ENCODE measurements at places on chromosomes 3 and 15.

GRCh38 chr3:188239035-188239434 is 85.1 kb downstream of the LPP start:
- no peaks in the 10 kb centered on the region for H3K36me3 ChIP-seq
- H3K27ac ChIP-seq, result no peak overlapping the region
- no peak for DNase-seq
- no peaks in the 10 kb centered on the region for H3K27me3 ChIP-seq

- H3K27me3 ChIP-seq, result no peaks in the 10 kb centered on the region
- no peaks in the 10 kb centered on the region for H3K36me3 ChIP-seq
- no peak for DNase-seq
- H3K27ac ChIP-seq, result no peak overlapping the region
Observed at GRCh38 chr3:65995030-65995429, 43.7 kb downstream of the MAGI1 start.

DNA sequence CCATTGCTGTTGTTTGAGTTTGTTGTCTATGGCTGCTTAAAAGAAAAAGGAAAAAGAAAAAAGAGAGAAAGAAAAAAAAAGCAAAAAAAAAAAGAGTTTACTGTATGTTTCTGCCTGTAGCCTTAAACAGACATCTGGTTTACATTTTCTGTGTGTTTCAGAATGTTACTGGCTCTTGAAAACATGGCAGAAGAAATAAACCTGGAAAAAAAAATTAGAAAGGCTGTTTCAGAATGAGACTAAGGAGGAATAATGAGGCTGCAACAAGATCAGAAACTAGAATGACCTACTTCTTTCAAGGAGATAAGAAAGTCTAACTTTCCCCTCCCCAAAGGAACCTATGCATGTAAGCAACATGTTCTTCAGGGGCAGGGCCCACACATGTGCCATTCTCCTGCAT is 292.1 kb downstream of the DIPK2A start:
- H3K4me3 ChIP-seq, result no peak overlapping the region
- no peak overlapping the region for H3K27ac ChIP-seq
- H3K36me3 ChIP-seq, result no peaks in the 10 kb centered on the region

GRCh38 chr15:27278761-27279160 is 307.8 kb downstream of the GABRG3 start:
- DNase-seq, result no peak
- H3K27me3 ChIP-seq, result no peaks in the 10 kb centered on the region

GRCh38 chr3:149752051-149752787 is at the start of gene COMMD2:
COMMD2 (minus strand) TSS chr3:149752489; CDS start chr3:149752444, 45 bp downstream.
- H3K27me3 ChIP-seq, result no peaks in the 10 kb centered on the region
- peak; percentile 91 for DNase-seq
- H3K36me3 ChIP-seq, result peaks cover 2% of the 10 kb centered on the region

DNA sequence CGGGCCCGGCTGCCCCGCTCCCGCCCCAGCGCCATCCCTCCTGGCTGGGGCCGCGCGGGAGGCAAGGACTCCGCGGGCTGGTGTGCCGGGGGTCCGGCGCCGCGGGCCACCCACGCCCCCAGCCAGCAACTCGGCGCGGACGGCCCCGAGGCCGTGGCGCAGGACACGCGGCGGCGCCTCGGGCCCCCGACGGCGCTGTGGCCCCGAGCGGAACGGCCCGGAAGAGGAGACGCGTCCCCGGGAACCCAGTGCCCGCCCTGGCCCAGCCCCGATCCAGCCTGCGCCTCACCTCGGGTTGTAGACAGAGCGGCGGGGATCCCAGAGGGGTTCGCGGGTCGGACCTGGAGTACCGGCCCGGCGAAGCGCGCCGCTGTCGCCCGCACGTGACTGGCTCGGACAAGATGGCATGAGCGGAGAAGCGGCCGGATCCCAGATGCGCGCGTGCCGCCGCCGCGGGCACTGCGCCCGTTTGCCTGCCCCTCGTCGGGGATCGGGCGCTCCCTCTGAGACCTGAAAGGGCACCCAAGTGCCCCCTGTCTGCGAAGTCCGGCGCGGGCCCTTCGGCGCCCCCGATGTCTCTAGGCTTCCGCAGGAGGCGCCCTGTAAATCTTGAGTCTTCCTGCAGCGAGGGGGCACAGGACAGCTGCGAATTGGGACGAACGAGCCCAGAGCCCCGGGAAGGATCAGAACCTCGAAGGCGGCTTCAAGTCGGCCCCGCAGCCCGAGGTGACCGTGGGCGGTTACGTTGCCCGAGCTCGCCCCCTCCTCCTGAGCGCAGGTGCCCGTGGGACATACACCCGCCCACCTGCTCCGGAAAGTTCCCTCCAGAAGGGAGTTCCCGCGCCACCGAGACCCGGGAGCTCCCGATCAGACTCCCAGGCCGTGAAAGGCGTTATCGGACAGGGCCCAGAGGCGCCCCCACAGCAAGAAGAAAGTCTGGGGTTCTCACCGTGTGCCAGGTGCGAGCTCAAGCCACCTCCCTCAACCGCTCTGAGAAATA is 598 bp upstream of the SFMBT1 start:
- no peaks in the 10 kb centered on the region for H3K27me3 ChIP-seq
- DNase-seq, result peak; percentile 70

DNA sequence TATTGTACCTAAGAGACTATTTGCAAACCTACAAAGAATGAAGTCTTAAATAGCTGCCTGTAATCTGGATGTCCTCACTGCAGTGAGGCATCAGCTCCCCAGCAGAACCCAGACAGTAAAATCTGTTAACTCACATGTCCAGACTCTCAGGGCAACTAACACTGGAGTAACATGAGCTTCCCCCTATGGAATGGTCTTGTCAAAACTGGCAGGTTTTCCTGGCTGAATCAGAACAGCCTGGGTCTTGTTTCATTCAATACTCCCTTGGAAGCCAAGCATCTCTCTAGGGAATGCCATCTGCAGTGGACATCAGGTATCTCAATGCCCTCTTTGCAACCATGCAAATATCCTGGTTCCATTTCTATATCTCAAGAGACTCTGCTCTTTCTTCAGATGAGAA is 24.4 kb downstream of the PTPN9 start:
- no peaks in the 10 kb centered on the region for H3K27me3 ChIP-seq
- DNase-seq, result no peak
- H3K4me3 ChIP-seq, result no peak overlapping the region
- H3K27ac ChIP-seq, result no peak overlapping the region
- H3K4me1 ChIP-seq, result no peaks in the 10 kb centered on the region

DNA sequence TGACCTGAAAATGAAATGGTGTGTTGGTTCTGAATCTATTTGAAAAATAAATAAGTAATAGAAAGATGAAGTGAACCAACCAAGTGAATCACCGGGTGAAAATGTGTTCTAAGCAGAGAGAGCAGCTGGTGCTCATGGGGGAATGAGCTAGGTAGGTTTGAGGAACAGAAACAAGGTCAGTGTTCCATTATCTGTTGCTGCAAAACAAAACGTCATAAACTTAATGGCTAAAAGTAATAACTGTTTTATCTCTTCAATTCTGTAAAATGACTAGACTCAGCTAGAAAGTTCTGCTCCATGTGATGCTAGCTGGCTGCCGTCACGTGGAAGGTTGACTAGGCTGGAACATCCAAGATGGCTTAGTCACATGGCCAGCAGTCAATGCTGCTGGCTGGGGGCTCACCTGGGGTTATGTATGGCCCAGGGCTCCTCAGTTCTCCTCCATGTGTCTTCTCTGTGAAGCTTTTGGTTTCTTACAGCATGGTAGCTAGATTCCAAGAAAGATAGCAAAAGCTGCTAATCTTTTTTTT is 13.3 kb upstream of the SH3BP5 start:
- H3K36me3 ChIP-seq, result no peaks in the 10 kb centered on the region
- no peaks in the 10 kb centered on the region for H3K27me3 ChIP-seq
- H3K4me3 ChIP-seq, result no peak overlapping the region
- no peaks in the 10 kb centered on the region for H3K4me1 ChIP-seq
- no peak overlapping the region for H3K27ac ChIP-seq

- no peaks in the 10 kb centered on the region for H3K4me1 ChIP-seq
- H3K27me3 ChIP-seq, result peaks cover 2% of the 10 kb centered on the region
- no peak overlapping the region for H3K27ac ChIP-seq
- H3K4me3 ChIP-seq, result no peak overlapping the region
Observed at GRCh38 chr15:89817701-89818280, 3.1 kb upstream of the ANPEP start.

DNA sequence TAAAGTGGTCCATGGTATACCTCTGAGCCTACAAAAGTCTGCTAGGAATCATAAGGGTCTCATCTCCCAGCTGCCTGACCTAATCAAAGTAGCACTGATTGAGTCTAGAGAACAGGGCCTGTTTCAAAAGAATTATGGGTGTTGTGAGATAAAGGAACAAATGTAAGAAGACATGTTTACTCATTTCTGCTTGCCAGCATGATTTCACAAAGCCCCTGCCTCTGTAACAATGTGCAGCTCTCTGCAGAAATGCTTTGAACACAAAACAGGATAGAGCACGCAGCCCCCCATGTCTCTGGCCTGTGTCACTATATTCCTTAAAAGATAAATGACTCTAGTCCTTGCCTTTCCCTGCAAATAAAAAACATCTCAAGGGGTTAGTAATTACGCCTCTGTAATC is 94.7 kb upstream of the IGSF10 start:
- H3K4me1 ChIP-seq, result no peaks in the 10 kb centered on the region
- no peaks in the 10 kb centered on the region for H3K36me3 ChIP-seq
- H3K27me3 ChIP-seq, result no peaks in the 10 kb centered on the region
- no peak overlapping the region for H3K27ac ChIP-seq

GRCh38 chr3:154081305-154081704 is 39.9 kb upstream of the ARHGEF26 start:
- H3K4me1 ChIP-seq, result no peaks in the 10 kb centered on the region
- no peak overlapping the region for H3K4me3 ChIP-seq
- no peak overlapping the region for H3K27ac ChIP-seq
- H3K36me3 ChIP-seq, result no peaks in the 10 kb centered on the region

GRCh38 chr3:10232137-10232536 is 16.1 kb upstream of the TATDN2 start:
- H3K4me3 ChIP-seq, result no peak overlapping the region
- H3K27ac ChIP-seq, result no peak overlapping the region
- H3K27me3 ChIP-seq, result no peaks in the 10 kb centered on the region

GRCh38 chr3:29176501-29176900 is 104.4 kb upstream of the RBMS3 start:
- no peak overlapping the region for H3K27ac ChIP-seq
- H3K36me3 ChIP-seq, result no peaks in the 10 kb centered on the region
- no peaks in the 10 kb centered on the region for H3K27me3 ChIP-seq
- H3K4me1 ChIP-seq, result no peaks in the 10 kb centered on the region
- H3K4me3 ChIP-seq, result no peak overlapping the region
- no peak for DNase-seq

DNA sequence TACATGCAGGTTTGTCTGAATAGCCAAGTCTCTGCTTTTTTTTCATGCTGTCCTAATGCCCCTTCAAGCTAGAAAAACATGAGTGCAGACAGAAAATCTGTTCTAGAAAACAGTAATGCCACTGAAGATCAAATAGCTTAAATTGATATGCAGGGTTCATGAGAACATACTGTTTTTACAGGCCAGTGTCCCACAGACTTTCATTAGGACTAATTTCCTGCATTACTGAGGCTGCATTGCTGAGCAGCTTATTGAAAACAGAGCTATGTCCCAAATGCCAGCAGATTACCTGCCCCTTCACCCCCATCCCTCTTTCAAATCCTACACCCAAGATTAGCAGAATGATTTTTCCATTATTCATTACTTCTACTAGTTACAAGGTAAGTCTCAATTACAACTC is 665 bp downstream of the TM4SF18 start:
- H3K27ac ChIP-seq, result peak overlapping the region; percentile 64
- no peaks in the 10 kb centered on the region for H3K27me3 ChIP-seq
- peak overlapping the region; percentile 61 for H3K4me3 ChIP-seq
- no peak for DNase-seq
- peaks cover 13% of the 10 kb centered on the region for H3K4me1 ChIP-seq
- no peaks in the 10 kb centered on the region for H3K36me3 ChIP-seq

GRCh38 chr3:197408177-197408957 is 110.0 kb upstream of the DLG1 start:
- no peak overlapping the region for H3K4me3 ChIP-seq
- no peaks in the 10 kb centered on the region for H3K36me3 ChIP-seq
- DNase-seq, result peak; percentile 75
- no peaks in the 10 kb centered on the region for H3K27me3 ChIP-seq
- H3K27ac ChIP-seq, result no peak overlapping the region

DNA sequence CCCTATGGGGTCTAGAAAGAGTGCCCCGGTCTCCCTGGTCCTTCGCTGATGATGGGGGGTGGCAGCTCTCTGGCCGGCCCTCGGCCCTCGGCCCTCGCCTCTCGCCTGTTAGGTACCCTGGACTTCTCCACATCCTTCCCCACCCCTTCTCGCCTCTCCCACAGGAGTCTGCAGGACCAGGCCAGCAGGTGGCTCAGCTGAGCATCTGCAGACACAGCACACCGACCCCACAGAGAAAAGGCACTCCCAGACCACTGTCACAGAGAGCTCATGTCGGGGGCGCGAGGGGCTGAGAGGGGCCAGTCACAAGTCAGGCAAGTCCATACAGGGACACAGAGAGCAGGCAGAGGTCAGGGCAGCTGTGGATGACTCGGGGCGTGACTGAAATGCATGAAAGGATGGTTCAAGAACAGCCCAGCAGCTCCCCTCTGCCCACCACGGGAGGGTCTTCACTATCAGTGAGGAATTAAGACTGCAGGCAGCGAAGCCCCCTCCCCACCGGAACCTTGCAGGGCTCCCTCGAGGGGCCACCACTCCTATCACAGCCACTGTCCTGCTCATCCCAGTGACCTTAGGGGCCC is 181.7 kb upstream of the NSMCE3 start:
- no peak for DNase-seq
- H3K27me3 ChIP-seq, result no peaks in the 10 kb centered on the region
- H3K36me3 ChIP-seq, result no peaks in the 10 kb centered on the region
- H3K27ac ChIP-seq, result no peak overlapping the region

- H3K27ac ChIP-seq, result no peak overlapping the region
Observed at GRCh38 chr3:104974316-104974715, 392.4 kb upstream of the ALCAM start.

- H3K36me3 ChIP-seq, result no peaks in the 10 kb centered on the region
- H3K27me3 ChIP-seq, result no peaks in the 10 kb centered on the region
- no peaks in the 10 kb centered on the region for H3K4me1 ChIP-seq
- no peak for DNase-seq
- no peak overlapping the region for H3K4me3 ChIP-seq
Observed at GRCh38 chr3:21392526-21392925, 358.5 kb downstream of the ZNF385D start.

Data from kidney (tissue), 22 donors.